Thymus (tissue), 14 donors: ENCODE measurements at places on chromosomes 7 and 10. TPM values are rescaled to one million over a fixed set of nuclear protein-coding genes. Genes with fewer than 3 reads are reported as not detected.

GRCh38 chr10:132632851-132633684 is 95.5 kb downstream of the INPP5A start:
- no peak for DNase-seq

DNA sequence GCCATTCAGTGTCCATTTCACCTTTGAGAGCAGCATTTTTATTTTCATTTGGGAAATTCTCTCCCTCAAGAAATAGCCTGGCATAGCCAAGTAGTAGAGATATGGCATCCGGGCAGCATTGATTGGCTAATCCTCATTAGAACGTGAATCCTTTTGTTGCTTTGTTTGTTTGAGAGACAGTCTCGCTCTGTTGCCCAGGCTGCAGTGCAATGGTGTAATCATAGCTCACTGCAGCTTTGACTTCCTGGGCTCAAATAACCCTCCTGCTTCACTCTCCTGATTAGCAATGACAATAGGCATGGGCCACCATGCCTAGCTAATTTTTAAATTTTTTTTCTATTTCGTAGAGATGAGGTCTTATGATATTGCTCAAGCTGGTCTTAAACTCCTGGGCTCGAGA is 1174.9 kb upstream of the AUTS2 start:
- DNase-seq, result no peak

DNA sequence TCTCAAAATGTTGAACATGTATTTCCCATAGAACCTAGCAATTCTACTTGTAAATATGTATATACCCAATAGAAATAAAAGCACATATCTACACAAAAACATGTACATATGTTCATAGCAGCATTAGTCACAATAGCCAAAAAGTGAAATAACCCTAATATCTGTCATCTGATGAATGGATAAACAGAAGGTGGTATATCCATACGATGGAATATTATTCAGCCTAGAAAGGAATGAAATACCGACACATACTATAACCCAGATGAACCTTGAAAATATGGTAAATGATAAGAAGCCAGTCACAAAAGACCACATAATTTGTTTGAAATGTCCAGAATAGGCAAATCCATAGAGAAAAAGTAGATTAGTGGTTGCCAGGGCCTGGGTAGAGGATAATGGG is 87.9 kb downstream of the MCU start:
- no peak for DNase-seq

- DNase-seq, result no peak
These were observed 127.5 kb downstream of the CRPPA start for GRCh38 chr7:16293669-16294425.

GRCh38 chr7:26198133-26198780 is 2.3 kb downstream of the HNRNPA2B1 start:
- peak; percentile 51 for DNase-seq

SCART1 gene
- polyA plus RNA-seq, result 1.6 TPM

- no peak for DNase-seq
These were observed 1.7 kb downstream of the LBX1 start for GRCh38 chr10:101227429-101228152.

DNA sequence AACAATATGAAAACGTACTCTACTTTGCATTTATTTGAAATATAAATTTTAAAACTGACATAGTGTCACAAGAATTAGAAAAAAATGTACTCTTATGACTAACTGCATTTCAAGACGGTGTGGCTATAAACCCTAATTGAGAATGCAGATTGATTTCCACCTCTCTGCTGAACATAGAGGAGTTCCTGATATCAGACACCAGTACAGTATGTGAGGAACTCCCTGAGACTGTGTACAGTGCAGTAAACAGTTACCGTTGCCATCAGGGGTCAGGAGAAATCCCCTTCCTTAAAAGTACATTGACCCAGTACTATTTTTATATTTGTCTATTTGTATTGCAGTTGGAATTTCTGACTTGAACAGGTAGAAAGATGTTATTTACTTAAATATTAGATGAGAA is 61.8 kb upstream of the DKK1 start:
- no peak for DNase-seq

- DNase-seq, result no peak
These were observed 58.0 kb downstream of the GNAT3 start for GRCh38 chr7:80453699-80454340.

ASCC1 gene
- polyA plus RNA-seq, result 29.7 TPM

DNA sequence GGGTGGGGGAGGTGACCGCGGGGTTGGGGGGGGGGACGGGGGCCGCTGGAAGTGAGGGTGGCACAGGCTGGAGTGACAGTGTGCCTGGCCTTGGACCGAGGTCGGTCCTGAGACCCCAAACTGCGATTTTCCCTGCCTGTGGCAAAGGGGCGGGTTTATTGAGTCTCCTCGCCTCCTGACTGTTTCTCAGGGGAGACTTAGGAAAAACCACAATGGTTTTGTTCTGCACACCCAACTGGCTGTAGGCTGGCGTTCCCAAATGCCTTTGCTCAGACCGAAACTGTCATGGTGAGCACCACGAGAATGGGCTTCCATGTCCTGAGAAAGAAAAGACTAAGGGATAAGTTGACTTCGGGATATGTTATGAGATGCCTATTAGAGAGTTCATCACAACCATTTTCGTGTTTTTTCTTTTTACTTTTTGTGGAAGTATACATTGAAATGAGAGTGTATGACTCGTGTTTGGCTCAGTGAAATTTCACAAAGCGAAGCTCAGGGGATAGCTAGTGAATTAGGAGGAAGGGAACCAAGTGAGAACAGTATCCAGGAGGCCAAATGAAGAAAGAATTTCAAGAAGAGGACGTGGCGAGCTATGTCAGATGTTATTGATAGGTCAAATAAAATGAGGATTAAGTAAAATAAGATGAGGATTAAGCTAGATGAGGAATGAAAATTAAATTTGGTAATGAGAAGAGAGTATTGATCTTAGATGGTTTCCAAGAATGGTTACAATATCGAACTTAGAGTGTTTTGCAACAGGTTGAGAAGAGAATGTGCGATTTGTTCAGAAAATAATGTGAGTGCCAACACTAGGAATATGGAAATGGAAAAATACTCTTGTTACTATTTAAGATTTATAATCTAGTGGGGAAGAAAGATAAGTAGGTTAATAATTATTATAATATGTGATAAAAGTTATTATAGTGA is 918 bp downstream of the NET1 start:
- DNase-seq, result no peak

MSS51 gene
- 4.1 TPM for polyA plus RNA-seq

FKBP6 gene
- polyA plus RNA-seq, result 0.50 TPM

DNA sequence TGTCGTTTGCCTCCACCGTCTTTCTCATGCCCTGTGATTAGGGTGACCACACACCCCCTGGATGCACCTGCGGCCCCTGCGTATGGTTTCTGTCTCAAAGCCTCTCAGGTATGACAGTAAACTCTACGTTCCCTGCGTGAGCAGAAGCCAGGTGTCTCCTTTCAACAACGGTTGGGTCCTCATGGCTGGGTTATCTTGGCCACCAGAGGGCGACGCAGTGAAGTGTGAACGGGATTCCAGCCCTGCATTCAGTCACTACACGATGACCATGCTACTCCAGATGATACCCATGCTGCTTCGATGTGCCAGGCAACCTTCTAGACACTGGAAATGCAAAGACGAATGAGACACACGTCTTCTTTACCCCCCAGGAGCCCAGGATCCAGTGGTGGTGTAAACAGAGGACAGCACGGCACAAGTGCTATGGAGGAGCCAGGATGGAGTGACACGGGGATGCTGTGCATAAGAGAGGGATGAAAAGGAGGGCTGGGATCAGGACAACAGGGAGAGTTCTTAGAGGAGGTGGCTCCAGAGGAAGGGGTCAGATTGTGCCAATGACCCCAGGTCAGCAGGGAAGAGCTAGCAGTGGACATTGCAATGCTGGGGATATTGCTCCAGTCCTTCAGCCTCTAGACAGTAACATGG is 228.1 kb upstream of the PFKP start:
- DNase-seq, result peak; percentile 45

- DNase-seq, result no peak
These were observed 1.1 kb downstream of the KIAA1217 start for GRCh38 chr10:24209946-24210491.

GRCh38 chr7:37448636-37449361 is at the start of gene ELMO1:
TSS of gene ELMO1 (minus strand) at chr7:37448864. CDS start at chr7:37342690, 106,174 bp downstream.
- peak; percentile 62 for DNase-seq

DNA sequence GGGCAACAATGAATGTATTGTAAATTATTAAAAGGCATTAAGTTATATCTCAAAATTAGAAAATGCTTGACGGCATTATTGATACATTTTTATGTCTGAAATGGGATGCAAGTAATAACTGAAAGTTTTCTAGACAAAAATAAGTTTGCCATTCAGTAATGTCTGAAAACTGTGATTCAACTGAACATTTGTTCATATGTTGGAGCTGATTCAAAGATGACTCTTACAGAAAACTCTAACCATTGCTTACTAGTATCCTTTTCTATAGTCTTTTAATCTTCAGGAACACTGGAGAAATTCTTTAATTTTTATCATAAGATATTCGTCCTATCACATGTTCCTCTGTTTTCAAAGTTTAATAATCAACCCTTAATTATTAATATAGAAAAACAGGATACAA is 71.1 kb upstream of the TFEC start:
- DNase-seq, result no peak

GRCh38 chr10:89665302-89665701 is 20.3 kb upstream of the PANK1 start:
- no peak for DNase-seq

DNA sequence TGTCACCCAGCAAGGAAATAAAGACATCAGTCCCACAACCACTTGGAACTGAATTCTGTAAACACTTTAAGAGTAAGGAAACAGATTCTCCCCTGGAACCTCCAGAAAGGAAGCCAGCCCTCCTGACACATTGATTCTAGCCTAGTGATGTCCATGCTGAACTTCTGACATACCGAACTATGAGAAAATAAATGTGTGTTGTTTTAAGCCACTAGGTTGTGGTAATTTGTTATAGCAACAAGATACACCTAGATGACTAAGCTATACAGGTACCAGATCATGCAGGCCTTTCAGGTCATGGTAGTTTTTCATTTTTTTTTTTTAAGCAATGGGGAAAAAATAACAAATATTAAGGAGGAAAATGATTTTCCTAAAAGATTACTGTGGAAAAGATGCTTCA is 37.6 kb upstream of the LRRTM3 start:
- DNase-seq, result no peak

NME8 gene
- polyA plus RNA-seq, result 2.8 TPM

GRCh38 chr7:130207642-130208041 is at the start of gene SSMEM1:
TSS of gene SSMEM1 (plus strand) at chr7:130207860. CDS start at chr7:130207911, 51 bp downstream.
- DNase-seq, result no peak

GPR26 gene
- polyA plus RNA-seq, result 0.02 TPM

DNA sequence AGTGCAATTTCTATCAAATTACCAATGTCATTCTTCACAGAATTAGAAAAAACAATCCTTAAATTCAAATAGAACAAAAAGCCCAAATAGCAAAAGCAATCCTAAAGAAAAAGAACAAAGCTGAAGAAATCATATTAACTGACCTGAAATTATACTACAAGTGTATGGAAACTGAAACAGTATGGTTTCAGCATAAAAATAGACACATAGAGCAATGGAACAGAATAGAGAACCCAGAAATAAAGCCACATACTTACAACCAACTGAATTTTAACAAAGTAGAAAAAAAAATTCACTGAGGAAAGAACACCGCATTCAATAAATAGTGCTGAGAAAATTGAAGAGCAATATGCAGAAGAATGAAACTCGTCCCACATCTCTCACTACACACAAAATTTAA is 142.0 kb upstream of the CHRM2 start:
- no peak for DNase-seq
